ENCODE measurements at places on chromosomes 2 and 18.

GRCh38 chr2:88227446-88227845 is 57.3 kb downstream of the THNSL2 start:
- H3K27ac ChIP-seq, result no peak overlapping the region
- peaks cover 8% of the 10 kb centered on the region for H3K4me1 ChIP-seq
- DNase-seq, result peak; percentile 26
- no peaks in the 10 kb centered on the region for H3K36me3 ChIP-seq
- H3K4me3 ChIP-seq, result no peak overlapping the region

GRCh38 chr2:165876712-165877111 is 76.9 kb downstream of the TTC21B start:
- no peak overlapping the region for H3K27ac ChIP-seq
- peaks cover 4% of the 10 kb centered on the region for H3K36me3 ChIP-seq
- no peaks in the 10 kb centered on the region for H3K27me3 ChIP-seq
- no peak for DNase-seq

DNA sequence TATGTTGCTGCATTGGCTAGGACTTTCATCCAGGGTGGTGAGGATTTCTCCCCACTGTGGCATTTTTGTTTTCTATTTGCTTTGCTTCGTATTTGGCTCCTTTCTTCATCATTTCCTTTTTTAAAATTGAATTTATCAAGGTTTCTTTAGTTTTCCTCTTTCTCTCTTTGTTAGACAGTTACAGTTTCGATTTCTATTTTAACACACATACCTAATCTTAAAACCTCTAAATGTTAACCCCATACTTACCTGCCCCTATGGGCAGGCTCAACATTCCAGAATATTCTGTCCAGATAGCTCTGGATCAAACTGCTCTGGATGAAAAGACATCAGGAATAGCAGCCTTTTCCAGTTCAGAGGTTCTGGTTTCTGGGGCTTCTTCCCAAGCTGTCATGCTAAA is 49.2 kb downstream of the DIPK1C start:
- H3K36me3 ChIP-seq, result no peaks in the 10 kb centered on the region
- H3K4me1 ChIP-seq, result peaks cover 17% of the 10 kb centered on the region
- no peaks in the 10 kb centered on the region for H3K27me3 ChIP-seq
- no peak for DNase-seq
- no peak overlapping the region for H3K4me3 ChIP-seq

- no peak for DNase-seq
- H3K27me3 ChIP-seq, result no peaks in the 10 kb centered on the region
- H3K4me1 ChIP-seq, result peaks cover under 1% of the 10 kb centered on the region
Measured at GRCh38 chr2:6934758-6935651, 17.8 kb downstream of the RNF144A start.

GRCh38 chr2:85523903-85524335 is 15.0 kb upstream of the MAT2A start:
- H3K27ac ChIP-seq, result peak overlapping the region; percentile 74
- no peaks in the 10 kb centered on the region for H3K36me3 ChIP-seq
- H3K4me1 ChIP-seq, result peaks cover 21% of the 10 kb centered on the region
- DNase-seq, result no peak

DNA sequence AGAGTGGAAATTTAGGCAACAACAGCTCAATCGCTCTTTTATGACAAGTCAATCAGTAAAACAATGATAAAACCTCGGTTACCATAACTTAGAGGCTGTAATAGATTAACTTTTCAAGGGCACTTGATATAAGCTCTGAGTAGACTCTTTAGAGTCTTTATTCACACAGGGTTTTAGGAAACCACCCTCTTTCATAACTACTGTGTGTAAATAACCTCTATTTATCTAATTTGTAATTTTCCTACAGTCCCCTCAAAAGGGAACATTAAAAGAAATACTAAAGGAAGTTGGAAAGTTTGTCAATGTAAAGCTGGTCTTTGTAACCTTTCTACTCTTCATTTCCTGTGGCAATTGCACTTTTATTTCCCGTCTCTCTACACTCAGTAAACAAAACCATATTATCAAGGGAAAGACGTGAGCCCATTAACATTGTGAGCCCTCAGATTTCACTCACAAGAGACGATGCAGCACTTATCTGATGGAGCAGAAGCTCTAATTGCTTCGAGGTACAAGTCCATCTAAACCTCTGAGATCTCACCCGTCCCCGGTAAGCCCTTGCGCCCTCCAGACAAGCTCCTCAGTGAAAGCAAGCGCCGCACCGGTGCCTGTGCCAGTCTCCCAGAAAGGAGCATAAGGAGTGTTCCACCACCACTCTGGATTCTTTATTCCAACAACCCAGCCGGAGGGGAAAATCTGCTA is 1.1 kb upstream of the HOXD1 start:
- H3K4me3 ChIP-seq, result no peak overlapping the region
- H3K27me3 ChIP-seq, result peaks cover 100% of the 10 kb centered on the region
- no peak overlapping the region for H3K27ac ChIP-seq
- no peaks in the 10 kb centered on the region for H3K4me1 ChIP-seq
- peak; percentile 16 for DNase-seq
- H3K36me3 ChIP-seq, result no peaks in the 10 kb centered on the region

- H3K27me3 ChIP-seq, result no peaks in the 10 kb centered on the region
- no peak overlapping the region for H3K27ac ChIP-seq
- H3K4me3 ChIP-seq, result no peak overlapping the region
- peaks cover 6% of the 10 kb centered on the region for H3K4me1 ChIP-seq
Measured at GRCh38 chr2:25184254-25184653, 15.9 kb upstream of the POMC start.

- H3K4me1 ChIP-seq, result no peaks in the 10 kb centered on the region
- no peak overlapping the region for H3K27ac ChIP-seq
- H3K4me3 ChIP-seq, result no peak overlapping the region
- no peaks in the 10 kb centered on the region for H3K36me3 ChIP-seq
Measured at GRCh38 chr2:36294316-36294721, 61.3 kb upstream of the CRIM1 start.

- no peak overlapping the region for H3K27ac ChIP-seq
- H3K4me1 ChIP-seq, result no peaks in the 10 kb centered on the region
- H3K36me3 ChIP-seq, result no peaks in the 10 kb centered on the region
- no peak overlapping the region for H3K4me3 ChIP-seq
- DNase-seq, result no peak
Measured at GRCh38 chr2:162490761-162491470, 147.0 kb downstream of the GCA start.

GRCh38 chr2:127047054-127047453 is 59.9 kb downstream of the BIN1 start:
- no peaks in the 10 kb centered on the region for H3K27me3 ChIP-seq
- no peaks in the 10 kb centered on the region for H3K4me1 ChIP-seq
- no peaks in the 10 kb centered on the region for H3K36me3 ChIP-seq
- no peak overlapping the region for H3K4me3 ChIP-seq
- no peak overlapping the region for H3K27ac ChIP-seq

- no peak overlapping the region for H3K4me3 ChIP-seq
- H3K4me1 ChIP-seq, result peaks cover 12% of the 10 kb centered on the region
- no peaks in the 10 kb centered on the region for H3K27me3 ChIP-seq
- H3K36me3 ChIP-seq, result no peaks in the 10 kb centered on the region
- H3K27ac ChIP-seq, result no peak overlapping the region
- DNase-seq, result peak; percentile 65
Measured at GRCh38 chr18:64134044-64134747, 14.7 kb downstream of the LINC00305 start.

DNA sequence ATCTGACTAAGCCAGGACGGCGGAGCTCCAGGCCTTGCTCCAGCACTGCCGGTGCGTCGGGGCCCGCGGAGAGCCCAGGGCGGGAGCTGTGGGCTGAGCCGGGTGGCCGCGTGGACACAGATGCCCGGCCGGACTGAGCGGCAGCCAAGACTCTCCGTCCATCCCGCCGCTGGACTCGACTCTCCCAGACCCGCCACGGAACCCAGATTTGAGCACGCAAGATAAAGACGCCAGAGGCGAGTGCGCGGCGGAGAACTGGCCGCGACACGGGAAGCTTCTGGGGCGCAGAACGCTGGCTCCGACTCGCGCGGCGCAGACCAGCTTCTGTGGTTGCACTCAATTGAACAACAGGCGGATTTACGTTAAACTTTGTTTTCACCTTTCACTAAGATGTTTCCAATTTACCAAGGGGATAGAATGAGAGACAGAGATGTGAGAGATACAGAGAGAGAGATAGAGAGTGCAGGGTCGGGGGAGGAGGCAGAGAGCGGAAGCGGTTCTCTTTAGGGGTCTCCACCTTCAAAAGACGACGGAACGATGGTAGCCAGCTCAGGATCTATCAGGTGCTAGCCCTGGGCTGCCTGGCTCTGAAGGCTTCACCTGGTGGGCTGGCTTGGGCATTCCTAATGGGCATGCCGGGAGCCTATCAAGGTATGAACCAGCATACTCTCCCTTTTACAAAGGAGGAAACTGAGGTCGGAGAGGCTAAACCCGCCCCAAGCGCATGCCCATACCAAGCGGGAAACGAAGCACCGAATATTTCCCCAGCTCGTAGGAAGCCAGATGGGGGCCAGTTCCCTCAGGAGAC is 10.4 kb upstream of the EN1 start:
- H3K27ac ChIP-seq, result no peak overlapping the region
- peaks cover 100% of the 10 kb centered on the region for H3K27me3 ChIP-seq
- DNase-seq, result peak; percentile 45
- peak overlapping the region; percentile 20 for H3K4me3 ChIP-seq
- no peaks in the 10 kb centered on the region for H3K36me3 ChIP-seq

GRCh38 chr18:30280861-30281470 is 761.6 kb downstream of the DSC3 start:
- no peaks in the 10 kb centered on the region for H3K36me3 ChIP-seq
- H3K27me3 ChIP-seq, result no peaks in the 10 kb centered on the region
- DNase-seq, result peak; percentile 75
- peaks cover 4% of the 10 kb centered on the region for H3K4me1 ChIP-seq

DNA sequence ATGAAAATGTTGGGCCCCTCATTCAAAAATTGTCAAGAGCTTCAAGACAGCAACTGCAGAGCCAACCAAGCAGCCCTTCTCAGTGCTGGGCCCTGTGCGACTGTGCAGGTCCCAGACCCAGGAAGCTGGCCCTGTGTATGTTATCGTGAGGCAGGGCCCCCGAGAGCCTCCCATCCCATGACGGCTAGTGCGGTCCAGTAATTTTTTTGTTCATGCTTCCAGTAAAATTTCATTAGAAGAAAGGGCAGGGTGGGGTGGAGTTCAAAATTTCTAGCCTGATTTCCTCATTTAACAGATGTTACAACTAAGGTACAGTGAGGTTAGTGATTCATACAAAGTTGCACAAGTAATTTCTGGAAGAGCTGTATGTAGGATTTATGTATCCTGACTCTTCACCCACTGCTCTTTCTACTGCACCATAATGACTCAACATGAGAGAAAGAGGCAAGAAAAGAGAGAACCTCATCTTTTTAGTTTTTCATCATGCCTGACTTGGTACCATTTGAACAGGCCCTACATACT is 105.5 kb downstream of the ZEB2 start:
- H3K27me3 ChIP-seq, result no peaks in the 10 kb centered on the region
- DNase-seq, result no peak
- no peak overlapping the region for H3K27ac ChIP-seq
- H3K4me1 ChIP-seq, result no peaks in the 10 kb centered on the region

DNA sequence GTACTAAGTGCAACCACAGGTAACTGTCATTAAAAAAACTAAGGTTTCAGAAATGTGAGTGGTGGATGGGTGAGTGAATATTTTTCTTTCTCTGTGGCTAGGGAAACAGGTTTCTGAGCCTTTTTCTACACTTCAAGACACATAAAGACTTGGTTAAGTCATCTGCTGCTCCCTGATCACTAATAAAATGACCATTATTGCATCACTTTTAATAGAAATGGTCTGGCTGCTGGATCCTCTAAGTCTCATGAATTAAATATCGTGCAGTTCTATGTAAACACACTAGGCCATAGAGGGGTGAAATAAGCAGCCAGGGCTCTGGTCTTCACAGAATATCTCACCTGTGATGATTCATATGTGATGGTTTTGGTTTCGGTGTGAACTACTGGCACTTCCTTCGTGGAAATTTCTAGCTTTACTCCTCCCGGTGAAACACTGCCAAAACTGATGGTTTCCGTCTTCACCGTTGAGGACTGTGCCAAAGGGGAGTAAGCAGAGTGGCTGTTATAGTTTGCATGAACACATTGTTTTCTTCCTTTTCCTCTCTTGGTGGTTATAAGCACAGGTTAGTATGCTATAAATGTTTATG is 100.4 kb upstream of the ZBTB14 start:
- H3K36me3 ChIP-seq, result no peaks in the 10 kb centered on the region
- H3K27me3 ChIP-seq, result no peaks in the 10 kb centered on the region
- H3K4me1 ChIP-seq, result no peaks in the 10 kb centered on the region
- DNase-seq, result no peak
- no peak overlapping the region for H3K4me3 ChIP-seq

GRCh38 chr2:46340740-46341420 is 43.7 kb downstream of the EPAS1 start:
- H3K4me3 ChIP-seq, result no peak overlapping the region
- no peak overlapping the region for H3K27ac ChIP-seq
- H3K36me3 ChIP-seq, result no peaks in the 10 kb centered on the region
- DNase-seq, result no peak

DNA sequence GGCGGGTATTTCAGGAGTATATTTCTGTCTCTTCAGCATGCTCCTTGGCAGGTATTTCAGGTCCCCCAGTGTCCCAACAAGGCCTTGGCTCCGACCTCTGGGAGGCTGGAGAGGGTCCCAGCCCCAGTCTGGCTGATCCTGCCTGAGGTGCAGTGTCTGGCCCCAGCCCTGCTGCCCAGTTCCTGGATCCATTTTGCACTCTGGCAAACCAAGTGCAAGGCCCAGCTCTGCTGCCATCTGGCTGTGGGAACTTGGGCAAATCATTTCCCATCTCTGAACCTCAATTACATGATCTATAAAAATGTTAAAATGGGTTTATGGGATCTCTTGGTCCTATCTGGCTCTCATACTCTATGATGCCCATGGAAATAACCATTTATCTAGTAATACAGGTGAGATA is 63.6 kb downstream of the ZBTB7C start:
- peaks cover 20% of the 10 kb centered on the region for H3K4me1 ChIP-seq
- H3K4me3 ChIP-seq, result no peak overlapping the region
- H3K27me3 ChIP-seq, result no peaks in the 10 kb centered on the region
- H3K27ac ChIP-seq, result no peak overlapping the region

- no peak overlapping the region for H3K27ac ChIP-seq
- DNase-seq, result no peak
- H3K27me3 ChIP-seq, result no peaks in the 10 kb centered on the region
- H3K4me1 ChIP-seq, result peaks cover 3% of the 10 kb centered on the region
- no peak overlapping the region for H3K4me3 ChIP-seq
Measured at GRCh38 chr2:127154396-127154795, 47.4 kb upstream of the BIN1 start.

DNA sequence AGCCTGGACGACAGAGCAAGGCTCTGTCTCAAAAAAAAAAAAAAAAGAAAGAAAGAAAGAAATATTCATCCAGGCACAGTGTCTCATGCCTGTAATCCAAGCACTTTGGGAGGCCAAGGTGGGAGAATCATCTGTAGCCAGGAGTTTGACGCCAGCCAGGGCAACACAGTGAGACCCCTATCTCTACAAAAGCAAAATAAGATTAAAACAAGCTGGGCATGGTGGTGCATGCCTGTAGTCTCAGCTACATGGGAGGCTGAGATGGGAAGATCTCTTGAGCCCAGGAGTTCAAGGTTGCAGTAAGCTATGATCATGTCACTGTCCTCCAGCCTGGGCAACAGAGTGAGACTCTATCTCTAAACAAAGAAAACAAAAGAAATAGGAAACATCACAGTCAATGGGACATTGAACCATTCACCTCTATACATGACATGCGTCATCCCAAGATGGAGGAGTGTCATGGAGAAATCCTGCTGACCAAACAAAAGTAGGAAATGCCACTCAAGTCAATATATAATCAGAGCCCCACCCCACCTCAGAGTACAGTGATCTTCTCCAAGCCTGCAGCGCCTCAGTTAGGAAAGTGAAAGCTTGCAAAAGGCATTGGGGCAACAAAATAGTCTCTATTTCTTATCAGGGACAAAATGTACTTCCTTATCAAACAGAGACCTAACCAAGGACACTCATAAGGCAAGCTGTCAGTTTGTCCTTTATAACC is 9.8 kb downstream of the FEV start:
- H3K4me1 ChIP-seq, result no peaks in the 10 kb centered on the region
- H3K27me3 ChIP-seq, result peaks cover 96% of the 10 kb centered on the region
- no peaks in the 10 kb centered on the region for H3K36me3 ChIP-seq
- no peak overlapping the region for H3K4me3 ChIP-seq

Data from neural progenitor cell (in vitro differentiated cells).